ENCODE measurements at places on chromosomes 1 and 21.

DNA sequence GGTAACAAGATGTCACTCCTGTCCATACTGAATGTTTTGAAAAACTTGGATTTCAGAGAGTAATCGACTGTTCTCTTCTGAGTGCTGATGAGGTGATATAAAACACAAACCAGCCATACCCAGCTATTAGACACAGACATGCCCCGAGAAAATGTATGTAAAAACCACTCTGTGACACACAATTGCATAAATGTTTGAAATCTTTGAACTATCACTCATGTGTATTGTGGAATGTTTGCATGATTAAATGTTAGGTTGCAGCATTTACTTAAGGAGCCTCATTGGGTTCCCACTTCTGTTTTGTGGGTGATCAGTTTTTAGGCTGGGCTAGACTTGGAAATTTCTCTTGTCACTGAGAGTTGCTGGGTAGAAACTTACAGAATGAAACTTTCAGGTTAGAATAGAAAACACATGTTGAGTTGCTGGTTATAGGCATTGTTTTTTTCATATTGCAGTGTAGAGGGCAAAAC is 270.4 kb upstream of the B3GALT2 start:
- DNase-seq, result peak; percentile 15

GRCh38 chr21:45941338-45941710 is 40.2 kb upstream of the COL6A1 start:
- no peak for DNase-seq

GRCh38 chr1:162877412-162877811 is 16.4 kb upstream of the CCDC190 start:
- DNase-seq, result no peak

- peak; percentile 17 for DNase-seq
Observed at GRCh38 chr1:87410776-87411480, 82.2 kb downstream of the LMO4 start.

DNA sequence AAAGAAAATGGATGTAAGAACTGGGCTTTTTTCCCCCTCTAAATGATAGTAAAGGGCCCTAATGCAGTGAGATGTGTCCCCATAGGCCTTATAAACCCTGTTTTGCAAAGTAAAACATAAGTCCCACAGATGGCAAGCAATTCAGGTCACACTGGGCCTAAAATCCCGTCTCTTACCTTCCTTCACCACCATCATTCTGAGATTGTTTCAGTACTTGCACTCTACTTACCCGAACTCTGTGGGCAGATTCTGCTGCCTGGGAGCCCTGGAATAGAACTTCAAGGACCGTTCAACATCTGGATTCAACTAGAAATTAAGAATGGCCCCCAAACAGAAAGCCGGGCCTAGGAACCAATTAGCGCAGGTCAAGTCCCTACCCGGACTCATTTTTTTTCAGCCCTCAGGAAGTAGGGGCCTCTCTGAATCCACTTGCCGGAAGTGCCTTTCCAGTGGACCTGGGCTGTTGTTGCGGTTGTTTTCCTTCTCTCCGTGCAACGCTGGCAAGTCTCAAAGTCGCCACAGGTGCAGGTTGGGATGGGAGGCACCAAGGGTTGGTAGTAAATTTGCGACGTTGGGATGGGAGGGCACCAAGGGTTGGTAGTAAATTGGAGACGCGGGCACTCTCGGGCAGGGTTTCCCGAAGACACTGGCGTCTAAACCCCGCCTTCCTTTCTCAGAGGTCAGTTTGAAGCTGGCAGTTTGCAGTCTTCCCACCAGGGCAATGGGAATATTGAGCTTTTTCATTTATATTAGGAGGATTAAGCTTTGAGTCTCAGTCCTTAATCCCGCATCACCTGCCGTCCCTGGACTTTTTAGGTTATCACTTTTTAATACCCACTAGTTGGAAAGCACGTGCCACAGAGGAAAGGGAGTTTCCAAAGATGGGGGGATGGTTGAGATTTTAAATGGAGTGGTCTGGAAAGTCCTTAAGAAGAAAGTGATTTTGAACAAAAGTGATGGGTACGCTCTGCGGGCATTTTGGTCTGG is at the start of gene TMEM69:
Gene TMEM69 (plus strand): TSS at position 428 of the 987 bp plus-strand sequence. CDS start 2,888 bp downstream, outside the sequence.
- DNase-seq, result peak; percentile 91

- peak; percentile 9 for DNase-seq
Observed at GRCh38 chr1:93033785-93034184, 45.3 kb upstream of the MTF2 start.

DNA sequence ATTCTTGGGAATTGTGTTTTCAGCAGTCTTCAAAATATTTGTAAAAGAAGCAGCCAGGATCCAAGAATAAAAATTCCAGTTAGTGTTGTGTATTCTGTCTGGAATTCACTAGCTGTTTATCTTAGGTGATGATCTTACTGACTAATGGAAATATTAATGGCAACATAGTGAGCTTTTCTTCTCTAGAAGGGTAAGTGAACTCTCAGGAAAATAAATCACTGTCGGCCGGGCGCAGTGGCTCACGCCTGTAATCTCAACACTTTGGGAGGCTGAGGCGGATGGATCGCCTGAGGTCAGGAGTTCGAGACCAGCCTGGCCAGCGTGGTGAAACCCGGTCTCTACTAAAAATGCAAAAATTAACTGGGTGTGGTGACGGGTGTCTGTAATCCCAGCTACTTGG is 87.4 kb upstream of the KIF1B start:
- DNase-seq, result peak; percentile 85

- DNase-seq, result no peak
Observed at GRCh38 chr1:1003618-1004419, 3.9 kb upstream of the HES4 start.

- DNase-seq, result no peak
Observed at GRCh38 chr1:72285074-72285425, 2.7 kb upstream of the NEGR1 start.

DNA sequence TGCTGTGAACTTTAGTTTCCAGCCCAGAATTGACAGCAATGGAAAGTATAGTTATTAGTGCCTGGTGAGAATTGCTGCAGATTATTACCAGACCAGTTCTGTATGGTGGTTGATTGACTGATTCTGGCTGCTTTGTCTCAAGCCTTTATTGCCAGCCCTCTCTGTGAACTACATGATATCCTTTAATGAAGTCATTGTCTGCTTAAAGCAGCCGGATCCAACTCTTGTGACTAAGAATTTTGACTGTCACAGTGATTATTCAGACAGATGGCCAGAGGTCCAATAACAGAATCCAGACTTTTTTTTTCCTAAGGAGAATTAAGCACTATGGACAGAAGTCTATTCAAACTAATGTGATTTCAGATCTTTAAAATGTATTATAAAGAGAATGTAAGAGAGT is 1548.6 kb upstream of the B3GALT2 start:
- no peak for DNase-seq

DNA sequence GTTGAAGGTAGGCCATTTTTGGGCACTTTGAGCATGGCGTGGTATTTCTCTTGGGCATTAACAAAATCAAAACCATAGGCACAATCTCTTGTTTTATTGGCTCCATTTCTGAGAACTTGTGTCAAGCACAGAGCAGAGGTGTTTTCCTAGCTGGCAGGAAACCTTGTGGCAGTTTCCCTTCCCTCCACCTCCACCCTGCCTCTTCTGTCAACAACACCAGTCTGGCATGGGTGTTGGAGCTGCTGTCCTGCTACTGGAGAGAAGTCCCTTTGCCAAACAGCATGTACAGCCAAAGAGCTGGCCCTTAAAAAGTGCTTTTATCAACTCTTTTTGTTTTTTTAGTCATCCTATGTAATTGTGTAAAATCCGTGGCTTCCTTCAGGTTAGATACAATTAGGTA is 16.0 kb downstream of the ATP1A1 start:
- DNase-seq, result no peak

DNA sequence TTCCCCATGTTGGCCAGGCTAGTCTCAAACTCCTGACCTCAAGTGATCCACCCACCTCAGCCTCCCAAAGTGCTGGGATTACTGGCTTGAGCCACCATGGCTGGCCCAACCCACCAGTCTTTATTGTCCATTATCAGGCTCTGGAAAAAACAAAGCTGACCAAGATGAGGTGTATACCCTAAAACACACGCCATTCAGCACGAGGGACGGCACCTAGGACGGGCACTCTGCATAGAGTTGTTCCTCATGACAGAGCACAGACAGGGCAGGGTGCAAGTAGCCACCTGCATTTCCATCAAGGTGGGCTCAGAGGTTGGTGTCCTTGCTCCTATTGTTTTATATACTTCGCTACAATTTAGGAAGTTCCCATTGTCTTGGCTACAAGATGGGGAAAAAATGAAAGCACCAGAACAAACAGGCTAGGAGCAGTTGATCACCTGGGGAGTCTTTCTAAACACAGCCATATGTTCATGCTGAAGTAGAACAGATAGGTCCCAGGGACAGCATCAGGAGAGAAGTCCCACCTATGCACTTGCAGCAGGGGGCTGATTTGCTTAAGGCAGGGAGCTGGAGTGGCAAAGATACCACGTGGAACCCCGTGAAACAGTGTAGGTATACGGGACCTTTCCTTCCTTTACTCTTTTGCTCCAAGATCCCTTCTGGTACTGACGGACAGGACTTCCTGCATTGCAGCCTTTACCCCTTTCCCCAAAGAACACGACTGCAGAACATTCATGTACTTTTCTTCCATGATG is 4.5 kb downstream of the KRTCAP2 start:
- no peak for DNase-seq

DNA sequence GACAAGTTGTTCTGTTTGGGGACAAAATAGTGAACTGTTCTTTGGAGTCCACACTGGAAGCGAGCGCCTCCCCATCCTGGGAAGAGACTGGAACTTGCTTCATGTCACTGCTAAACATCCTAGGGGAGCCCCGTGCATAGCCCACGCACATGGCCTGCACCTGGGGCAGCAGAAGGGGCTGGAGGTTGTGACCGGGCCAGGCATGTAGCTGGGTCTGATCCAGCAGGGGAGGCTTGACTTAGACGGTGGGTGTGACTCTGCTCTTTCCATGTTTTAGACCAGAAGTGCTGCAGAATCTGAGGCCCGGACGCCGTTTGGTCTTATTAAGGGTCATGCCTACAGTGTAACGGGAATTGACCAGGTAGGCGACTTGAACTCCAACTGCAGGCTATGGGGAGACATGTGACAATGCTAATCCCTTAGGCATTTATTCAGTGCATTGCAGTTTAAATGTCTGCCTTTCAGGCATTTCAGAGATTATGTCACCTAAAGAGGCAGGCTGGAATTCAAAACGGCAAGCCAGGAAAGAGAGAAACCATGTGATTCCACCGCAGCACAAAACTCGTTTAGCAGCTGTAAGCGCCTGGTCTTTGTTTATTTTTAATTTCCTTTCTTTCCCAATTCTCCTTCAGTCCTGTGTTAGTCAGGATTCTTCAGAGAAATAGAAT is 21.8 kb downstream of the CAPN9 start:
- DNase-seq, result peak; percentile 88

DNA sequence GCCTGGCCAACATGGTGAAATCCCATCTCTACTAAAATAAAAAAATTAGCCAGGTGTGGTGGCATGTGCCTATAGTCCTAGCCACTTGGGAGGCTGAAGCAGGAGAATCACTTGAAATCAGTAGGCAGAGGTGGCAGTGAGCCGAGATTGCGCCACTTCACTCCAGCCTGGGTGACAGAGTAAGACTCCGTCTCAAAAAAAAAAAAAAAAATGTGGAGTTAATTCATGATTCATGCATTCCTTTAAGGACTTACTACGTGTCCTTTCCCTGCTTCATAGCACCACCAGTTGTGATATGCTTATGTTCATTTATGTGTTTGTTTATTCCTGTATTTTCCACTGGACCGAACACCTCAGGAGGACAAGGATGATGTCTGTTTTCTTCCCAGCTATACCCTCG is 12.7 kb upstream of the PRELP start:
- peak; percentile 79 for DNase-seq

DNA sequence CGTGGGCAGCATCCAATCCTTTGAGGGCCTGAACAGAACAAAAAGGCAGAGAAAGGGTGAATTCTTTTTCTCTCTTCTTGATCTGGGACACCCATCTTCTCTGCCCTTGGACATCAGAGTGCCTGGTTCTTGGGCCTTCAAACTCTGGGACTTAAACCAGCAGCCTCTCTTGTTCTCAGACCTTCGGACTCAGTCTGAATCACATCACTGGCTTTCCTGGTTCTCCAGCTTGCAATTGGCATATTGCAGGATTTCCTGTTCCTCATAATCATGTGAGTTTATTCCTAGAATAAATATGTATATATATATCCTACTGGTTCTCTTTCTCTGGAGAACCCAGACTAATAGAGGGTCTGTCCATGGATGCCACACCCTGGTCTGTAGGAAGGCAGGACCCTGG is 16.3 kb upstream of the TENT5C start:
- DNase-seq, result no peak

- DNase-seq, result peak; percentile 30
Observed at GRCh38 chr1:15014516-15014915, 139.0 kb upstream of the TMEM51 start.

DNA sequence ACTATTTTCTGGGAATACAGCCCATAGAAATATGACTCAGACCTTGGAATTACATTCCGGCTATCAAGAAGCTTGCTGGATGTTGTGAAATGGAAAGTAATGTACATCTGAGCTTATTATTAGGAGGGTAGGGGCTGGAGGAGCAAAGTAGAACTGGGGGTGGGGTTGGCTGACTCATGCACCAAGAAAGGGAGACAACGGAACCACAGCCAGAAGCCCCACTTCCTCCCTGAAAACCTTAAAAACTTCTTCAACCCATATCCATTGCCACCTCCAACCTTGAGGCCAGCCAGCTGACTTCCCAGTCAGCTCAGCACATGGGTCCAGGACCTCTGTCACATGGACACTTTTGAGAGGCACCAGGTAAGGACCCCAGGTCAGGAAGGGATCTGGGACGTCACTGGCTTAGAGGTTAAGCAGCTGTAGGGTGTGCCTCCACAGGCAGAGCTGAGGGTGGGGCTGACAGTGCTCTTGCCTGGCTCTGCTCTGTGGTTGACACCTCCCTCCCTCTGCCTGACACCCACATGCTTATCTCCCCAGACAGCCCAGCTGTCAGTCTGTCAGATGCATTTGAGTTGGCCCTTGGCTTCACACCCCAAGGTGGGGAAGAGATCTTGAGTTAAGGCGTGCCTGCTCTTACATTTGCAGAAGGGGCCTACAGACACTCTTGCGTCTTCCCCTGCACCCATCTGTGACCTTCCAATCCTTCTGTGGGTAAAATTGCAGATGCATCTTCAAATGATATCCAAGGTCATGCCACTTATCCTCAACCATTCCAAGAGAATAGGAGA is 5.7 kb upstream of the ZNF683 start:
- DNase-seq, result peak; percentile 98

DNA sequence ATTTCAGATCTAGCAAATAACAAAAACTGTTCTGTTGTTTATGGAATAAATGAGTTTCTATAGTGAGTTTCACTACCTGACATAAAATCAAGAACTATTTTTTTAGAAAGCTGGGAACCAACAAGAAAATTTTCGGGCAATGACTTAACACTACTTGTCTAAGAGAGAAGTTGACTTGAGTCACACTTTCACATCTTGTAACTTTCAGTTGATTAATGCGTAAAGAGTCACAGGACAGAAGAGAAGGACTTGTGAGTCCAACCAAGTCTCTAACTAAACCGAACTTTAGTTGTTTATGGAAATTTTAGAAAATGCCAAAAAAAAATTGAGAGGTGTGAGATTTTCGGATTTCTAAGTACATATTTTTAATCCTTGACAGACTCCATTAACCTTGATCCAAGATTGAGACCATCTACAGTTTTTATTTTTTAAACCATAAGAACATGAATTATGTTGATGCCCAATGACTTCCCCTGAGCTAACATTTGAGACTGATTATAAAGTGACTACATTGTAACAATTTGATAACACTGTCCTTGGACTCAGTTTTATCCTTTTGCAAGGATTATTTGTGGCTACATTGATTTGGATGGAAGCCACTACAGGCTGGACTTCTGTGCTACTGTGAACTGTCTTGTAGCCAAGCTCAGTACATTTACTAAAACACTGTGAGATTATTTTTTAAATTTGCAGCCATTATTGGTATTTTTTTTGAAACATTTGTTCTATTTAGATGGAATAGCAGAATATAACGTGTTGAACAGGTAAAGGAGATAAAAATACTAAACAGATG is 284.0 kb downstream of the PTPRC start:
- no peak for DNase-seq

Measured in IMR-90 (cell line).